ENCODE measurements at places on chromosomes 7 and 10.

DNA sequence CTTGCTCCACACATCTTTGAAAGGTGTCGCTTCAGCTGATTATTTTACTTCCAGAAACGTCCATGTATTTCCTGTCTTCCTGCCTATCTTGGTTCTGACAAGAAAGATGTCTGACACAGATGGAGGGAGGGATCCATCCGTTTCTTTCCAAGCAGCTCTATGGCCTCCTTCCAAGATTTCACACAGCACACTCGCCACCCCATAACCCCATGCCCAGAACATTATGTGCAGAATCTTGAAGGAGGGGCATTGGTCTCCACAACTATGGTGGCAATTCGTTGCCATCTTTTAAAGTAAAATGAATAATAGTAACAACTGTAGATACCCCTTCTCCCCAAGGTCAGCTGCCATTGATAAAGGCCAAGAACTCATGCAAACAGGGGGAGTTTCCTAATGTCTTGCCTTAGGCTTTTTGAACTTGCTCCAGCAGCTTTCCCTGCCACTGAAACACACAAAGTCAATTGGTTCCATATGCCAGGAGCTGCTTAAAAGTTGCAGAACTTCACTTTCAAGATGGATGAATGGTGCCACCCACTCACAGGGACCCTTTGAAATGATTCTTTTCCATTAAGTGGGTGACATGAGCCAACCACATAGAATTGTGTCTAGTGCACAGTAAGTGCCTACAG is 60.0 kb downstream of the VSTM4 start:
- no peak for DNase-seq

- DNase-seq: no peak
Observed at GRCh38 chr10:1476455-1476803, 260.9 kb downstream of the ADARB2 start.

DNA sequence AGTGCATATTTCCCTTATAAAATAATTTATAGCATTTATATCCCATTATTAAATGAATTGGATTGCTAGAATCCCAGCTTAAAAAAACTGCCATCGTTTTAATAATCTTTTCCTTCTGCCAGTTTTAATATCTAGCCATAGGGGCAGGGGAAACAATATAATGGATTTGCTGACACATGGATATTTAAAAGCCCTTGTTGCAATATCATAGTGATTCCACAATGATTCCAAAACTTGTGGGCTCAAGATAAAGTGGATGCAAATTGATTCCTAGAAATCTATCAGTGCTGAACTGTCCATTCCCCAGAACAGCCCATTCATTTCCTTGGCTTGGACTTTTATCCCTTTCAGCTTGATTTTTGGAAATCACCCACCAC is 2.6 kb downstream of the CPA2 start:
- DNase-seq: no peak

DNA sequence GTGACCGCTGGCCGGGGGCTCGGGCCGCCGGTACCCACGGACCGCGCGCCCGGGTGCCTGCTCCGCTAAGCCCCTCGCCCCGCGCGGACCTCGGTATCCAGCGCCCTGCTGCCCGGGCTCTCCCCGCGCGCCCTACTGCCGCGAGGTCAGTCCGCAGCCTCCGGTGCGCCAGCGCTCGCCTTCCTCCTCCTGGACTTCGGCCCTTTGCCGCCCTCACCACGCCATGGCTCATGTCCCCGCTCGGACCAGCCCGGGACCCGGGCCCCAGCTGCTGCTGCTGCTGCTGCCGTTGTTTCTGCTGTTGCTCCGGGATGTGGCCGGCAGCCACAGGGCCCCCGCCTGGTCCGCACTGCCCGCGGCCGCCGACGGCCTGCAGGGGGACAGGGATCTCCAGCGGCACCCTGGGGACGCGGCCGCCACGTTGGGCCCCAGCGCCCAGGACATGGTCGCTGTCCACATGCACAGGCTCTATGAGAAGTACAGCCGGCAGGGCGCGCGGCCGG is 483 bp downstream of the GDF10 start:
- DNase-seq: no peak

DNA sequence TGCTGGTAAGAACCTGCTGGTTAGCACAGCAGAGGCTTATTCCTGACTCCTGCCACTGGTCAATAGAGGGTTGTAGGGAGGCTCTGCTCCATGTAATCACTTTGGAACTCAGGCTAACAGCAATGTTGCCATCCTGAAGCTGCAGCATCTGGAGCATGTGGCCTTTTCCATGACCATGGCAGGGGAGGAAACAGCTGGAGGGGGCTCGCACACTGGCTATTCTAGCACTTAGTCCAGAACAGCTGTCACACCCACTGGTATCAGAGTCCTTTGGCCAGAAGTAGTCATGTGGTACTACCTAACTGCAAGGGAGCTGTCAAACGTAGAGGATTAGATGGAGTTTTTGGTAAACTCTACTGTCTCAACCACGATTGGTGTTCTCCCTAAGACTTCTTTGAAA is 450.0 kb downstream of the RPS24 start:
- no peak for DNase-seq

Measured in retinal pigment epithelial cell (primary cell).